ENCODE measurements at places on chromosomes 3 and 15. TPM values are rescaled to one million over a fixed set of nuclear protein-coding genes. Genes with fewer than 3 reads are reported as not detected.
A peak's percentile ranks its signal among the peaks of the same experiment; 100 is the strongest.

- peak; percentile 22 for DNase-seq
Measured at GRCh38 chr3:162034368-162034767, 537.8 kb downstream of the OTOL1 start.

- DNase-seq = peak; percentile 72
Measured at GRCh38 chr15:52331490-52332240, 36.1 kb upstream of the MYO5C start.

GRCh38 chr3:111568355-111568754, 26.4 kb downstream of the CD96 start:
- DNase-seq = no peak

DNA sequence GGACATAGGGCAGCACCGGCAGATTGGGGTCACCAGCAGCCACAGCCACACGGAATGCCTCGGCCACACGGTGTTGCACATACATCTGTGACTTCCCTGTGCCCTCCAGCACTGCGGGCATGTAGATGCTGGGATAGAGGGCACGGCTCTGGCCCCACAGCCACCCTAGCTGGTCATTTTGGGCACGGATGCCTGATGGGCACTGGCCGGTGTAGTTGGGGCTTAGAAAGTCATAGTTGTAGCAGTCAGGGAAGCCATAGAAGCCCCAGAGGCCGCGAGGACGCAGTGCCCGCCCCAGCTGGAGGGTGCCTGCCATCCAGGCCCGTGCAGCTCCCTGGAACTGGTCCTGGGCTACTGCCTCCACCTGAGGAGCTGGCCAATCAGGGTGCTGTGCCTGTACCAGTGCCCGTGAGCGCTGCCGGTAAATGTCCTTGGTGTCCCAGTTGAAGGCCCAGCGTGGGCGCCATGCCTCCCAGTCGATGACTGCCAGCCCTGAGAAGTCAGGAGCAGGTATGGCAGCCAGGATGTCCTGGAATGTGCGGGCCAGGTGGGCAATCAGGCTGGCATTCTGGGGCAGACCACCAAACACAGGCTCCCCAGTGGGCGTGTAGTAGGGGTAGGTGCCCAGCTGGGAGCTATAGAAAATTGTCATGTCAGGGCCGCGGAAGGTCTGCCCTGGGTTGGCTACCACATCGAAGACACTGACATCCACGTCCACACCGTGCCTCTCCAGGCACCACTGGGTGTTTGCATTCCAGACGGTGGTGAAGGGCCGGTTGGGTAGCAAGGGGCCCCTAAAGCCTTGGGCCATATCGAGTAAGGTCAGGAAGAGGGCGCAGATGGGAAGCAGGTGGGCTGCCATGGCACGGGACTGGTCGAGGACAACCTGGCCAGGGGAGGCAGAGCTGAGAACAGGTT, 1.0 kb downstream of the HYAL1 start:
- no peak for DNase-seq

DNA sequence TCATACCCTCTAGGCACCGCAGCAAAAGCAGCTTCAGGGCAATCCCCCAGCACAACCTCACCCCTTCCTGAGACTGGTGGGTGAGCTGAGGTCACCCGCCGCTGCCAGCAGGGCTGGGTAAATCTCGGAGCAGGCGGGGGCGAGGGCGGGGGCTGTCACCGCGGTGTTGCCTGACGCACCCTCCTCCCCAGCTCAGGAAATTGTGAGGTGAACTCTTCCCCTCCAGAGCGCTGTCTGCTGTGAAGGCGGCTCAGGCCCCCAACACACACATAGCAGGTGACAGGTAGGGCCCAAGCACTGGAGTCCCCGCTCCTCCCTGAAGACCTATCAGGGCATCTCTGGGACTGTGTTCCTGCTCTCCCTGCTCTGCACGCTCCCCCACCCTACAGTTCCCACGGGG, 30.2 kb upstream of the FURIN start:
- no peak for DNase-seq

- no peak for DNase-seq
Measured at GRCh38 chr15:41512940-41513505, 604 bp downstream of the LTK start.

- no peak for DNase-seq
Measured at GRCh38 chr3:151428386-151428785, 32.5 kb downstream of the IGSF10 start.

GRCh38 chr15:100951965-100952364, 32.8 kb downstream of the LRRK1 start:
- DNase-seq = no peak

GRCh38 chr15:95291898-95292472, 1038.5 kb upstream of the NR2F2 start:
- DNase-seq = peak; percentile 47

- peak; percentile 18 for DNase-seq
Measured at GRCh38 chr3:41258239-41258800, 59.0 kb downstream of the CTNNB1 start.

GRCh38 chr3:38690185-38690584, 40.7 kb upstream of the SCN5A start:
- DNase-seq = peak; percentile 10

- no peak for DNase-seq
Measured at GRCh38 chr3:22685597-22685996, 517.5 kb upstream of the UBE2E2 start.

- DNase-seq = no peak
Measured at GRCh38 chr3:174046311-174046710, 648.8 kb downstream of the NLGN1 start.

DNA sequence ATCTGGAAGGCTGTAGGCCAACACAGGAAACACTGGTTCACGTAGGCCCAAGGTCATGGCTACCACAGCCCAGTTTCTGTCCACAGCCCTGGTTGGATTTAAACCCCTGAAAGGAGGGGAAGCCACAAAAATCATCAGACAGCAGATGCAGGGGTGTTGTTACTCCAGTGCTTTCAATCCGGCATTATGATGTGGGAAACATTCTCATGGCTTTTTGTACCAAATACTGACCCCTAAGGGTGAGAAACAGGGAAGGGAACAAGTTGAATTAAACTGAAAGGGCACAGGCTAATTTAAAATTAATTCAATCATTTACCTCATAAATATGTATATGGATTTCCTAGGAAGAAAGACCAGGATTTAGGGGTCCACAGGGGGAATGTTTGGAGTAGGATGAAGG, 375.6 kb downstream of the CTNNB1 start:
- DNase-seq = no peak

DNA sequence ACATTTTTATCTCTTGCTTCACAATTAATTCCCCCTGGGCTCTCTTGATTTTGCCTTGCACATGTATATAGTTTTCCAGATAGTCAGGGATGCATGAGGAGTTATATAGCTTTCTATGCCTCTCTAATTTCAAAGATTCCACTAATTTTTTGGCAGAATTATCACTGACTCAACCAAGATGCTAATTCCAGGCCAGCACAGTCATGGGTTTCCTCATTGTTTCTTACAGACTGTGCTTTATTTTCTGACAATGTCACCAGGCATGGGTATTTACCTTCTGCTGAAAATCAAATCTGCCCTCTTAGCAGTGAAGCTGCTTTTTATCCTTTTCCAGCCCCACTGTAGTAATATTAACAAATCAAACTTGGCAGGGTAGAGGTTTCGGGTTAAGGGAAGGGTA, 1520.6 kb upstream of the CADM2 start:
- DNase-seq = no peak

- no peak for DNase-seq
Measured at GRCh38 chr3:15612001-15612400, 10.5 kb downstream of the BTD start.

DNA sequence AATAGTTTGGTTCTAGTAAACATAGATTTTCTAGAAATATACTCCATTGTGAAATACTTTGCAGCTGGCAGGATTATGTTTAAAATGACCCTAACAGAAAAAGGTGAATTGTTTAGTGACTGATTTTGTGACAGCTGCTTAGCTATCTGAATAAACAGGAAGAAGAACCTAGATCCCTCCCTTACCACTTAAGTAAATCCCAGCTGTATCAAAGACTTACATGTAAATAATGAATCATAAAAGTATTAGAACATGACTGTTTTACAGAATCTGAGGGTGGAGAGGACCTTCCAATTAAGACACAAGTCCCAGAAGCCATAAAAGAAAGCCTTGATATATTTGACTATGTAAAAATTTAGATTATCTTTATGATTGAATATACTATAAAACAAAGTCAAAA, 15.9 kb downstream of the SLC49A4 start:
- no peak for DNase-seq

DNA sequence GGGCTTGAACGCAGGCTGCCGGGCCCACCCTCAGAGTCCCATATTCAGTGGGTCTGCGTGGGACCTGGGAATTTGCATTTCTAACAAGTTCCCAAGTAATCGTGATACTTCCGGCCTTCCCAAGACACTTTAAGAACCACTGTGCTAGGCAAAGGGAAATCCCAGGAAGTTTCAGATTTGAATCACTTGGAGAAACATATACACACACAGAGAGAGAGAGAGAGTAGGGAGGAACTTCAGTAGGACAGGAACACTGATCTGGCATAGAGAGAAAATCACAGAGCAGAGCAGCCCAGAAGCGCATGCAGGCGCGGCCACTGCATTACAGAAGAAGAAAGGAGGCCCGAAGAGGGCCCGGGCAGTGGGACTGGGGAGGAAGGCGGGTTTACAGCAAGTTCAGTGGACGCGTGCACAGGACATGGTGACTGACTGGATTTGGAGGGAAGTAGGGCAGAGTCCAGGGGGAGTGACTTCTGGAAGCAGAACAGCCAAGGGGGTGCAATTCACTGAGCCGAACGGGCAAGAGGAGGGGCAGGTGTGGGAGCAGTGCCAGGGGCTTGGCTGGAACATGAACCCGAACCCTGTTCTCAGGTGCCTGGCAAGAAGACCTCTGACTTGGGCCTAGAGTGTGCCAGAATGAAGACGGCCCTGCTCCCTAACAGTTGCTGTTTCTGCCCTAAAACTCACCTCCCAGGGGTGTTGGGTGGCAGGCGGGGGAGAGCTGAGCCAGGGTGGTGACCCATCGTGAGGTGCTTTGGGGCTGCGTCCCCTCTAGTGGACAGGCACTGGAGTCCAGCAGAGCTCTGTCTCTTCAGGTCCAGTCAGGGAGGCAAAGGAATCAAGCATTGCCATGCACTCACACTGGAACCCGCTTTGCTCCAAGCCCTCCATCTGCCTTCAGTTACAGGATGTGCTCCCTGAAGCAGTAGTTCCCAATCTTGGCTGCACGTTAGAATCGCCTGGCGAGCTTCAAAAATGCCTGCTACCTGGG, 101.3 kb upstream of the HES1 start:
- DNase-seq = no peak

Gene ESYT3
- total RNA-seq = 0.27 TPM

Gene DPPA2
- not detected for total RNA-seq

Gene CPLX3
- total RNA-seq = not detected

Gene SPATA12
- not detected for total RNA-seq

Gene LXN
- total RNA-seq = 152 TPM

Gene NOX5
- total RNA-seq = 0.27 TPM

Gene SHQ1
- total RNA-seq = 39.2 TPM

Gene HOMER2
- 1.5 TPM for total RNA-seq
